Hematopoietic multipotent progenitor cell treated with erythropoietin and hydrocortisone succinate and interleukin-3 and kit ligand, for 8 days (in vitro differentiated cells): ENCODE measurements at places on chromosomes 1 and 21.

- no peak for DNase-seq
These were observed 39.7 kb upstream of the DMRTA2 start for GRCh38 chr1:50462964-50463363.

DNA sequence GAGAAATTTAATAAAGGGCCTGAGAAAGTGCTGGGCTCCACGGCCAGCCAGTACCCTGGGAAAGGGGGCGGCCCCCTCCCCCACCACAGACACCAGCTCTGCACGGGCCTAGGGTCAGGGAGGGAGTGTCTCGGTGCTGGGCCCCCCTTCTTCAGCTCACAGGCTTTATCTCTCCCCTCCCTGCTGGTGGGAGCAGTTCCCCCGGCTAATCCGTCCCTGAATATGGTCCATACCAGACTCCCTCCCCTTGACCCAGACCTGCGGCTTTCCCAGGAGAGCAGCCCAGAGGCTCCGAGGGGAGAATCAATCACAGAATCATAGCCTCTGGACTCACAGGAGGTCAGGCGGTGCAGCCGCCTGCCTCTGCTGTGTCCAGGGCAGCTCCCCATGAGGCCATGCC is 26.0 kb upstream of the RSPO1 start:
- DNase-seq, result no peak

GRCh38 chr1:96445302-96445701 is 276.3 kb upstream of the PTBP2 start:
- no peak for DNase-seq

- no peak for DNase-seq
These were observed 3.1 kb upstream of the GJC2 start for GRCh38 chr1:228146417-228147150.

GRCh38 chr21:31409831-31410487 is 65.9 kb upstream of the TIAM1 start:
- DNase-seq, result no peak

DNA sequence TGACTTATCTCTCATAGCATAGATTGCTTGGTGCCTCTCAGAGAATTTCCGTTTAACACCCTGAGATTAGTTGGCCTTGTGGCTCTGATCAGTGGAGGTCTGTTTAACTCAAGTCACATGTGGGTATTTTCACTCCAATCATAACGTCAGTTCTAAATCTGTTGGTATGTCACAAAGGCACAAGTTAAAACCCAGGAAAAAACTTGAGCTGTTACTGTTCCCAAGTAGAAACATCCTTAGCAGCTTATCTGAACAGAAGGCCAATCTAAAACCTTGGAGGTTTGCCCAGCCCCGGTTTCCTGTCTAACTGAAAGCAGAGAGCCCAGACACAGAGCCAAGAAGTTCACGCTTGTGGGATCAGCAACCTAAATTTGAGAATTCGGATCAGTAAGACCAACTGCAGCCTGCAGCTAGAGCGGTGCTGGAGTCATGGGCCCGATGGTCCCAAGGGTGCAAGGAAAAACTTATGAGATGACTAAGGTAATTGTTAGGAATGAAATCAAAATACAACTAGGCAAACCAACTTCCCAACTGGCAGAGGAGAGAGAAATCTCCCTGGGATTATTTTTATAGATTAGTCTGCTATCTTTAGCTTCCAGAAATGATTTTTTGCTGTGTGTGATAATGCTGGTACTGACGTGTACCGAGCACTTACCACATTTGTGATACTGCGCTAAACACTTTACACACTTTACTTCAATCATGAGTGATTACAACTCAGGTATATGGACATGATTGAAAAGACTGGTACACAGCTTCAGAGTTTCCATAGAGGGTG is 90.2 kb upstream of the C1orf21 start:
- peak; percentile 83 for DNase-seq

DNA sequence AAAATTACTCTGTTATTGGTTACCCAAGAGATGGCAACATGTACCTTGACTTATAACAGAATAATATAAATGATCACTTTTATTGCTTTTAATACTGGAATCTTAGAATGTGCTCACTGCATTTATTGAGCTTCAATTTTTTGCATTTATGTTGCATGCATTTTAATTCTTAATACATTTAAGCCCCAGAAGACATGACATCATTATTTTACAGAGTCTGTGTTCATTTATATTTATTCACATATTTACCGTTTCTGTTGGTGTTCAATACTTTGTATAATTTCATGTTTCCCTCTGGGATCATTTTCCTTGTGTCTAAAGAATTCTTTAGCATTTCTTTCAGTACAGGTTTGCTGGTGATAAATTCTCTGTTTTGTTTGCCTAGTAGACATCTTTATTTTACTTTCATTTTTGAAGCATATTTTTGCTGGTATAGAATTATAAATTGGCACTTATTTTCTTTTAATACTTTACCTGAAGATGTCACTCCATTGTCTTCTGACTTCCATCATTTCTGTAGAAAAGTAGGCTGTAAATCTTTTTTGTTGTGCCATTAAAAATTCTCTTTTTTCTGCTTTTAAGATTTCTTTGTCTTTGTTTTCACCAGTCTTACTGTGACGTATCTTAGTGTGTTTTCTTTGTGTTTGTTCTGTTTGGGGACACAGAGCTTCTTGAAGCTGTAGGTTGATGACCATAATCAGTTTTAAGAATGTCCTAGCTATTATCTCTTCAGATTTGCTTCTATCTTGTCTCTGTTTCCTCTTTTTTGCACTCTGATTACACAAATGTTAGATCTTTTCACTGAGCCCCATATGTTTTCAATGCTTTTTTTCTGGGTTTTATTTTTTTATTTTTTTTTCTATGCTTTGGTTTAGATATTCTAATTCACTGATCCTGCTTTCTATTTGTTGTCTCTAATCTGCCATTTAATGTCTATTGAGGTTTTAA is 26.9 kb downstream of the DISP3 start:
- DNase-seq, result no peak

- no peak for DNase-seq
These were observed 15.8 kb upstream of the SPAG17 start for GRCh38 chr1:118200836-118201235.

GRCh38 chr1:62241371-62242131 is 46.9 kb downstream of the L1TD1 start:
- no peak for DNase-seq

- DNase-seq, result no peak
These were observed 364.5 kb downstream of the KCNH1 start for GRCh38 chr1:210769473-210769872.

GRCh38 chr1:151293093-151293492 is 11.0 kb downstream of the ZNF687 start:
- DNase-seq, result no peak

DNA sequence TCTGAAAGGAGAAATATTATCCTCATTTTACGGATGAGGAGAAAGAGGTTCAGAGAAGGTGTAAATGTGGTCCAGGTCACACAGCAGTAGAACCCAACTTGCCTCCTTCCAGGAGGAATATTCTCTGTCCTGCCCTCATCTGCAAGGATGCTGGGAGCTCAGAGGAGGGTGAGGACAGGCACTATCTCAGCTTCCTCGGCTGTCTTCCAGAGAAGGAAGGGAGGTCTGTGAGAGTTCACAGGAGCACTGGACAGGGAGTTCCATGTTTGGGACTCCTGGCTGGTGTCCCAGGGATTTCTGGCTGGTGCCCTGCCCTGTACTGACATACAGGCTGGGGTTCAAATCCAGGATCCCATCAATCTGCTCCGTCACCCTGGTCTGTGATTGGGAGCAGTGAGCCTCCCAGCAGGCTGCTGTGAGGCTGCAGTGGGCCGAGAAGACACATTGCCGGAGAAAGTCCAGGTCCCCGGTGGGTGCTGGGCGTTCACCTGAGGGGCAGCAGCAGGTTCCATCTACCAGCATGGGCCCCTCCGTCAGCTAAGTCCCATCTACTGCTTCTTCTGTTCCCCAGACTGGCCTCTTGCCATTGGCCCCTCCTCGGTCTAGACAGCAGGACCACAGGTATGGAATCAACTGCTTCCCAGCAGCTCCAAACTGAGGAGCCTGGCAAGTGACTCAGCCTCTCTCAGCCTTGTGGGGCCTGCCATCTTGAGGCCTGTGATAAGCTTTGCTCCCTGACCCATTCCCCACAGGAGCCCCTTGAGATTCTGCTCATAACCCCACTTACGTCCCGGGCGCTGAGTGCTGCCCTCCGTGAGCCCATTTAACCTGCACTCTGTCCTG is 8.5 kb upstream of the BSND start:
- DNase-seq, result no peak
